Right renal pelvis (tissue), 4 donors: ENCODE measurements at places on chromosomes 11 and 22.

GRCh38 chr11:119421941-119422808 is 797 bp downstream of the THY1 start:
- no peak for DNase-seq

DNA sequence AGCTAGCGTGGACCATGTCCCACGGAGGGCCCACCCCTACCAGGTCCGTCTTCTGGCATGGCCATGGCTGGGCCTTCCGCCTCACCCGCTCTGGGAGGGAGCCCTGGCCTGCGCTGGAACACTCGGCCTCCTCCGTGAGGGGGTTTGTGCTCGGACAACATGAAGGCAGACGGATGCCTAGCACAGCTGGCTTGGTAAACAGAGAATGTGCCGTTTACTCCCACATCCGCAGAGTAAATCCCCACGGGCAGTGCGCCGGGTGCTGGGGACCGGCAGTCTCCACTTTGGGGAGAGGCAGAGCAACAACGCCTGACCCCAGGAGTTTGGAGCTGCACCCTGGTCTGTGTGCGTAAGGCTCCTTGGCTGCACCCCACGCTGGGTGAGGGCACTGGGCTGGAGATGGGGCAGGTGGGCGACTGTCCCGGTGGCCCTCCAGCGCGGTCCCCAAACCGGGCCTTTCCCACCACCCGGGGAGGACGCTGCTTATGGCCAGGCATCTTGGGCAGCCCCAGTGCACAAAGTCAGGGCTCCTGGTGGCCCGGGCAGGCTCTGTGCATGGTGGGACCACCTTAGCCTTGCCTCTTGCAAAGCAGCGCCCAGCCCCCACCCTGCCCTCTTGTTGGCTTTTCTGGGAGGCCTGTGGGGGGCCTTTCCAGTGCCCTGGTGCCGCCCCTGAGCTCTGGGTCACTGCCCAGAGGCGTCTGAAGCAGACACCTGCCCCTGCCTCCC is 30.7 kb upstream of the MUC5AC start:
- DNase-seq = no peak

DNA sequence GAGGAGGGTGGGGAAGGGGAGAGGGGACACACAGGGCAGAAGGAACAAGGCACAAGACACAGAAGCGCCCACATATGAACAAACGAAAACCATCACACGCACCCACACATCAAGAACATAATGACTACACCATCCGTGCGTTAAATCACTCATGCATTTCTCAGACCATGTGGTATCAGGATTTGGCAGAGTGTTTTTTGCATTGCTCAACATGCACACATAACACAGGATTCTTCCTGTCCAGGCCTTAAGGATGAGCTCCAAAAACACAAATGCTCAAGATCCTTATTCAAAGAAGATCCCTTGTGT is 309.5 kb downstream of the CADM1 start:
- DNase-seq = no peak

DNA sequence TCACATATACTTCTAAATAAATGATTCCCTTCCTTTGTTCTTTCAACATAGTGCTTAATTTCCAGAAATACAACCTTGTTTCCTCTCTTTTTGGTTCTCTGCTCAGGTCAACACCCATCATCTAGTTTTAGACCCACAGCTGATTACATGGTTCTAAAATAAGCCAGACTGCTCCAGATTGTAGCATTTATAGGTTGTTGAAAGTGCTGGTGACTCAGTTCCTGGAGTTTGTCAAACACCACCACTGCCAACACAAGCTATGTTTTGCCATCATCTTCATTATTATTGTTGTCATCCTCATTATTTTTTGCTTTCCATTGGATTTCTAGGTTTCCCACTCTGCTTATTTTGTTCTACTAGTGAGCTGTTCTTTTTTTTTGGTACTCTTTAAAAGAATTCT is 22.3 kb upstream of the MMP20 start:
- DNase-seq = no peak

DNA sequence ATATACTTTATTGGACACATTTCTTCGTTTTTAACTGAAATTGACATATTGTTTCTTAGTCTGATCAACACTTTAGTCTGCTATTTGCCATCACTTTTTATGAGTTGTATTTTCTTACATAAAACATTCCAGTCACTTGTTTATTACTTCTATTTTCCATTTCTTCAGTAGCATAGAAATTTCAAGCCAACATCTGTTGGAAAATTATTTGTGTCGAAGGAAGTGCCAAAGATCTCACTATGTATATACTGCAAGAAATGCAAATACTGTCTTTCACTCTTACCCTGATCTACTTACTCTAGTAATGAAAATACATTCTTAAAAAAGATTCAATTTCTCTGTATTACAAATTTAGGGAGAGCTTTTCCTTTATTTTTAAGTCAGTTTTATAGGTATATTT is 105.9 kb downstream of the SLC17A6 start:
- no peak for DNase-seq
